Fibroblast of pulmonary artery (primary cell): ENCODE measurements at places on chromosomes 13 and 19.
A peak's percentile ranks its signal among the peaks of the same experiment; 100 is the strongest.

DNA sequence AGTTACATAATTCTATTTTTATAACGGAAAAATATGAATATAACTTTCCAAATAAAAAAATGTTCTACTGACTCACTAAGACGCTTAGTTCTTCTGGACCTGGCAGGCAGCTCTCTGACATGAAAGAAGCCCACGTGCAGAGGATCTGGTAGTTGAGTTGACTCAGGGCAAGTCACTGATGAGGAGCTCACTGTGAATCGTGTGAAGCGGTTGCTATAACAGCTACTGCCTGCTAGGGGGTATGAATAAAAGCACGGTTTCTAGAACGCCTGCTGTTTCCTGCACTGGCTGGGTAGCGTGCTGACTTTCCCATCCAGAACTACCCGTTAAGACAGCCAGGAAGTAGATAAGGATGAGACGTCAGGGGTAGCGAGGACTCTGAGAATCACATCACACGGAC is 54.7 kb upstream of the WASF3 start:
- DNase-seq, result peak; percentile 77

GRCh38 chr19:33379151-33379829 is 5.8 kb downstream of the CEBPG start:
- no peak for DNase-seq

DNA sequence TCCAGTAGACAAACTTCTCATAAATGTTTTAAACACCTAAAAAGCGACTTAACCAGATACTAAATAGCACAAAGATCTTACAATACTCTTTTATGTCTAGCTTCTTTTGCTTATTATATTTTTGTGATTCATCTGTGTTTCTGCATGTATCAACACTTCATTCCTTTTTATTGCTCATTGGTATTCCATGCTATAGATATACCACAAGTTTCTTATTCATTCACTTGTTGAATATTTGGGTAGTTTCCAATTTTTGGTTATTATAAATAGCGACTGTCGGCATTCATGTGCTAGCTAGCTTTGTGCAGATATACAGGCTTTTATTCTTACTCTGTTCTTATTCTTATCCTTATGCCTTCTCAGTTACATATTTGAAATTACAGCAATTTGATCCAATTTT is 50.0 kb upstream of the RGCC start:
- no peak for DNase-seq

GRCh38 chr19:48718711-48719231 is 754 bp downstream of the MAMSTR start:
- DNase-seq, result no peak

- no peak for DNase-seq
These were observed 419.2 kb downstream of the OLFM4 start for GRCh38 chr13:53447863-53448262.

DNA sequence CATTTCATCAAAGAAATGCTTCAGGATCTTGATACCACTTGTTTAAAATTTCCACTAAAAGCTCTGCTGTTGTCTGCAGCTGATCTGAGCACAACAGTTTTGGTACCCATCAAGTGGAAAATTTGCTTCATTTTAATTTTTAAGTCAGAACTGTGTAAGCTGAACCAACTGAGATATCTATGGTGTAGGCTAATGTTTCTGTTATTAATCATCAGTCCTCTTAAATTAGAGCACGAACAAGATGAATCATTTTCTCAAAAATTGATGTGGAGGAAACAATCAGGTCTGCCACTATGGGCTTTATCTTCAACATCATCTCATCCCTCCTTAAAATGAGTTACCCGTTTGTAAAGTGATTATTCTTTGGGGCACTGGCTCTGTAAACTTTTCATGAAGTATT is 221.5 kb upstream of the NBEA start:
- DNase-seq, result no peak

DNA sequence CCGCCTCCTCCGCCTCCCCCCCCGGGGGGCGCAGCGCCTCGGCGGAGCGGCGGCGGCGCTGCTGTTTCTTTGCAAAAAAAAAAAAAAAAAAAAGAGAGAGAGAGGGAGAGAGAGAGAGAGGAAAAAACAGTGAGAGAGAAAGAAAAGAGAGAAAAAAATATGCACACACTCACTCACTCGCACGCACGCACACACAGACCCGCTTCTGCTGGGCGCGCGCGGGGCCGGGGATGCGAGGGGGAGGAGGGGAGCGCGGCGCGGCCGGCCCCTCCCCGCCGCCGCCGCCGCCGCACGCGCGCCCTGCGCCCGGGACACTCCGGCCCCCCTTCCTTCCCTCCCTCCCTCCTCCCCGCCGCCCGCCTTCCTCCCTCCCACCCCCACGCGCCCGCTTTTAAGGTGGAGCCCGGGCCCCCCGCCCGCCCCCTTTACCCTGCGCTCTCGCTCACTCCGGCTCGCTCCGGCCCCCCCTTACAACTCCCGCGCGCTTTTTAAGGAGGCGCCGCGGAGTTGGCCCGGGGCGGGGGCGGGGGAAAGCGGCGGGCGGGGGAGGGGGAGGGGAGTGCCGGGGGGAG is at the start of gene SAMD1:
Gene SAMD1 (minus strand): TSS at position 243 of the 572 bp plus-strand sequence.
- peak; percentile 92 for DNase-seq

DNA sequence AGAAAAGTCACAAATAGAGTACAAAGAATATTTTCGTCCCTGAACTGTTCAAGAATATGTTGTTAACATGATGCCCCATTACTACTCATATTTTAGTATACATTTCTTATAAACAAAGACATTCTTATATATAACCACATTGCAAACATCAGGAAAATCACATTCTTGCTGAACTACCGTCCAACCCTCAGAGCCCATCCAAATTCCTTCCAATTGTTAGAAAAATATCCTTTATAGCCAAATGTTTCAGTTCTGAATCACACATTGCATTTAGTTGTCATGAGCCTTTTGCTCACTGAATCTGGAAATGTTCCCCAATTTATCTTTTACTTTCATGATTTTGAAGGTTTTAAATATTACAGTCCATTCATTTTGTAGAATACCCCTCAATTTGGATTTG is 467.8 kb upstream of the ARGLU1 start:
- DNase-seq, result peak; percentile 21

DNA sequence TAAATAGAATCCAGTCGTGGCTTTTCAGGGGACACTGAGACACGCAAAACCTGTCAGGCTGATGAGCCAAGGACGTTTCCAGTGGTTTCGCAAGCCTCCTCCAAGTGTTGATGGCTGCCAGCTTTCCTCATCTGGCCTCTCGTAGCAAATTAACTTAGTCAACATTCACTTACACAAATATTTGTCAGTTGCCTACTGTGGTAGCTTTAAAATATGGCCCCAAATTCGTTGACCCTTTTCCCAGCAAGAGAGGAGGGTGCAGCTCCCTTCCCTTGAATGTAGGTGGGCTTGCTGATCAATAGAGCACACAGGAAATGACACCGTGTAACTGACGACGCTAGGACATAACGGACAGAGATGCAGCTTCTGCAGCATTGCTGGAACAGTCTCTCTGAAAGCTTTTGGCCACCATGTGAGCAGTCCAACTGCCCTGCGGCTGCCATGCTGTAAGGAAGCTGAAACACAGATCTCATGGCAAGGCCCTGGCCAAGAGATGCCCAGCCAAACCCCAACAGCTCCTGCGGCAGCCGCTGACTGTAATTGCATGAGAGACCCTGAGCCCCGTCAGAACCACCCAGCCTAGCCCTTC is 5.5 kb upstream of the RANBP3 start:
- DNase-seq, result peak; percentile 54

DNA sequence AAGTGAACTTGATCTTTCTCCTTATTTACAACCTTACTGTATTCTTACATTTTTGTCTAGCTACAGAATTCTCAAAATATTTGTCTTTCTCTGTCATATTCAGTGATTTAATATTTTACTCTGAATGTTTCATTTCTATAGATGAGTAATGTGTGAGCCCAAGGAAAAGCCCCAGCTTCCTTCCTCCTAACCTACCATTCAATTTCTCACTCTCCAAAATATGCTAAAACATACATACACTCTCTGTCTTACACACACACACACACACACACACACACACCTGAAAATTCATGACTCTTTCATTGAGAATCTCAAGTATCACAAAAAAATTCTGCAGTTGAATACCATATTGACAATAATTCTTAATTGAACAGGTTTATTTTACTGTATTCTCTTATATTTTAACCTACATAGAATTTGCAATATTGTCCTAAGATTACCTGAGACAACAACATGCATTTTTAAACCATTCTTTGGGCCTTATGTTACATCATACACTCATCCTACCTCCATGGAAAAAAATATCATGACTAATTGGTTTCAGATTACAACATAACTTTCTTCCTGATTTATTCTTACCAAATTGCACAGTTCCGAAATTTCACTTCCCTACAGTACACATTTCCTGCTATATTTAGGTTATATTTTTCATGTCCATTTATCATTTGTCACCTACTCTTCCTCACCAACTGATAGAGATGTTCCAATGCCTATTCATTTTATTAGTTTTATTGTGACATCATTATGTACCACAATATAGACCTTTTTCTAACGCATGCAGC is 1965.6 kb upstream of the PCDH20 start:
- peak; percentile 27 for DNase-seq

DNA sequence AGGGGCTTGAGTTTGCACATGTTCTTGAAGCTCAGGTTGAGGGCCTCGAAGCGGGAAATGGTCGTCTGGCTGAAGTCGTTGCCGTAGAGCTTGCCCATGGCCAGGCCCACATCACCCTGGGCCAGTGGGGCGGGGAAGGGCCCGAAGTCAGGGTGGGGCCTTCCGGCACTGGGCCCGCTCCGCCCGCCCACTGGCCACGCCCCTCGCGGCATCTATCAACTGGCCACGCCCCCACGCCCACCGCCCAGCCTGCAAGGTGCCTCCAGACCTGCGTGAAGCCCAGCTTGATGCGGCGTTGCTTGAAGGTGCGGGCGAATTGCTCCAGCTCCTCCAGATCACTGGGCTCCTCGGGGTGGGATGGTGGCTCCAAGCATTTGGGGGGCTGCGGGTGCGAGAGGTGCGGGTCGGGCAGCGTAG is 19.9 kb downstream of the ZNF574 start:
- no peak for DNase-seq

- DNase-seq, result no peak
These were observed 397.3 kb upstream of the MIR17HG start for GRCh38 chr13:90950160-90950559.

DNA sequence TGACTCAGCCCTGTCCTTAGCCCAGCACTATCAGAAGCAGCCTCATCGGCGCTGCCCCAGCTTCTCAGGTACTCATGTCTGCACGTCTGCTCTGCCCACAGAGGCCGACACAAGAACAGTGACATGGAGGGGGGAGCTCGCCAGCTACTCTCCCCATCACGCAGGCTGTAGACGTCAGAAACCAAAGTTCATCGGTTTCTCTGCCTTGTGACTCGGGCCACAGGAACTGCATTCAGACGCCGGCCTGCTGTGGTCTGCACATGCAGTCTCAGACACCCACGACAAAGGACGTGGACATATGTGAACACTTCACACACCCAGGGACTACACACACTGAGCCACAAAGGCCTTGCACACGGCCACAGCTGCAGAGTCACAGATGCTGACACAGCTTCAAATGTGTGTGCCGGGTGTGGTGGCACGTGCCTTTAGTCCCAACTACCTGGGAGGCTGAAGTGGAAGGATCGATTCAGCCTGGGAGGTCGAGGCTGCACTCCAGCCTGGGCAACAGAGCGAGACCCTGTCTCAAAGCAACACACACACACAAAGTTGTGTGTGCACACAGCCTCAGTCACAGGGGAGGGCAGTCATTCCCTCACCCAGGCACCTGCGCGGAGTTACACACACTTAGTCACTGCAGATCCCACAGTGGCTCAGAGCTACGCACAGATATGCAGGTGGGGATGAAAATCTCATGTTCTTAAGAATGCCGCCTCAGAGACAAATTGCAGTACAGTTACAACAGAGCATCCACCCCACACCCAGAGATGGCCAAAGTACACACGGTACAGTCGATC is 4.9 kb upstream of the ZFP36 start:
- DNase-seq, result peak; percentile 70

- DNase-seq, result no peak
These were observed 150.4 kb downstream of the PDS5B start for GRCh38 chr13:32736648-32737047.

- no peak for DNase-seq
These were observed 49.5 kb upstream of the FRY start for GRCh38 chr13:31982124-31982523.

DNA sequence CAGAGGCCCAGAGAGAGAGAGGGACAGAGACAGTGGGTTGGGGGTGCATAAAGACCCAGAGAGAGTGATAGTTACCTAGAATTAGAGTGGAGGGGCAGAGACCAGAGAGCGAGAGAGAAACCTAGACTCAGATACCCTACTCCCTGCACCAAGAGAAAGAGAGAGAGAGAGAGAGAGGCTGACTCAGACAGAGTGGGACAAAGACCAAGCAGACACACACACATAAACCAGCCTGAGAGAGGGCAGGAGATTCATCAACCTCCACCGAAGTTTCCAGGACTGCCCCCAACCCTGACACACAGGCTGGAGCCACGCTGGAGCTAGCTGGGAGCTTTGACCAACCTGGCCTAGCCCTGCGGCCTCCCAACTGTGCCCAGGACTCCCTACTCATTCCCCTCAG is 12.9 kb downstream of the SYT3 start:
- no peak for DNase-seq
